ENCODE measurements at places on chromosomes 4 and X.

GRCh38 chr4:86055898-86056297 lies 304.0 kb downstream of the MAPK10 start:
- DNase-seq = no peak

DNA sequence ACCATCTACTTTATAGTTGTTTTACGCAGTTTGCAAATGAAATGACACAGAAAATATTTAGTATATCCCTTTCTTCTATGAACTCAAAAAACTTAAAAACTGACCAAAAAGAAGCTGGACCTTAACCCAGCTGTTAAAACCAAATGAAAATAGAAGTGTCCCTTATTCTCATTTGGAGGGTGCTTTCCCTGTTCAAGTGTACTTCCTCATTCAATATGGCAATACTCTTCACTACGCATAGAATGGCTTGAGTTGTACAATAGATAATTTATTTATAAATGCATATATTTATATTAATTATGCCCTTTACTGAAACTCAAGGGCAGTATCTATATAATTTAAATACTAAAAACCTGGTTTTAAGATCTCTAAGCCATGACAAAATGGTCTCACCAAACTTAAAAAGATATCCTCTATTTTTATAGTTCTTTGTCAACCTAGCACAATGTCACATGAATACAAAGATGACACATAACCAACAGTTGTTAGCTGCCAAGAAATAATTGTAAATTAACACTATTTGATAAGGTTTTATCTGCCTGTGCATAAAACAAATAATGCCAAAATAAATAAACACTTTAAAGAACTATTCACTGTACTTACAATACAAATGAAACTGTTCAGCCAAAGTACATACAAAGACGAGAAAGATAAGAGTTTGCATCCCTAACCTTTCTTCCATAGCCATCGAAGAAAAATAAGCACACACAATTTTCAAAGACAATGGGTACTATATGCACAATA lies 25.2 kb downstream of the YTHDC1 start:
- DNase-seq = no peak

DNA sequence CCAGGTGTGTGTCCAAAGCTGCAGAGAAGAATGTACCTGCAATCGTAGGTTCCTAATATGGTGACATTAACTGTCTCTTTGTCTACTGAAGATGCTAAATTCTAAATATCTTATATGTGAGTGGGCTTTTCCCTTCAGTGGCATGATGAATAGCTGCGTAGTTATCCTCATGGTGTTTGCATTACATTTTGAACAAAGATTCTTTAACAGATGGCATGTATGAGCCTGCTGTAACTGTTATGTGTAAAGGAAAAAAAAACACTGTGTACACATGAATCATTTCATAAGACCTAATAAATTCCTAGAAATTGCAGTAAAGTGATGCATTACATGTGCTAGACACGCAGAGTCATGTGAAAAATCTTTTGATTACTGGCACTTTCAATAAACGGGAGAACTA lies 288.0 kb downstream of the SH2D1A start:
- DNase-seq = no peak

DNA sequence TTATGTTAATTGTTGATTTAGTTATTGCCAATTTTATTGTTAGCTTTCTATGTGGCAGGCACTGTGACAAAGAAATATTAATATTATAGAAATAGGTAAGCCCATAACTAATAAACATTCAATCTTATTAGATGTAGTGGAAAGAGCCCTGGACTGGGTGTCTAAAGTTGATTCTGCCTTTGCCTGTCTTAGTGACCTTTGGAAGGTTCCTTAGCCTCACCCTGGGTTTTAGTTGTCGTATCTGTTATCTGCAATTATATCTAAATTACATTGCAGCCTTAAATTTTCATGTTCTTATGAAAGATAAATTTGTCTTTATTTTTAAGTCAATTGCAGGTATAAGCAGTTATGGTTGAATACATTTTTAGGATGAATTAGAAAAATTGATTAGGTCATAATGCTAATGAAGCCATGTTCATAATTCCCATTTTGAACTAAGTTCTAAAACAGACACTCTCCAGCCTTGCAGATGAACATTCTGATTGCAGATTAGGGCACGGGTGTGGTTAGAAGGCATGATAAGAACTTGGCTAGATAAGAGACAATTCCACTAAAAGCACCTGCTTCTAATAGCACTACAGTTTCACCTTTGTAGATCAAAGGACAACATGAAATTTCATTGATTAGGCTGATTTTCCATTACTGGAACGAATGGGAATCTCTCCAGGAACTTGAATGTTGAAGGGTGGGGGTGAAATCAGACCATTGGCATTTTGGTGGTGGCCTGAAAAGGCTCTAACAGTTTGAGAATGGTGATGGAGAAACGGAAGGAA lies 17.3 kb upstream of the ENPEP start:
- DNase-seq = no peak

DNA sequence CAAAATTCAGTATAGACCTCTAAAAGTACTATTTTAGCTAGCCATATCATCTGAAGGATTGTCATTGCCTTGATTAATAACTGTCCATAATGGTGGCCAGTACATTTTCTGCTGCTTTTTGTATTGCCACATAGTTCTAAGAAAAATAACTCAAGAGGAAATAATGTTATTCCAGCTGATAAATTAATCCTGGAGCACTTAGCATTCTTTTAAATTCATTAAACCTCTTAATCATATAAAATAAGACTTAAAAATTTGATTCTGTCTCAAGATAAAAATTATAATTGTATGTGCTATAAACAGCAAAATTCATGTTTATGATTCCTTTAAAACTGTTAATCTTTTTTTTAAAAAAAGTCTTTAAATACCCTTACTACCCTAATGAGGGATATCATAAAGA lies 12.7 kb downstream of the PTPN13 start:
- DNase-seq = no peak

DNA sequence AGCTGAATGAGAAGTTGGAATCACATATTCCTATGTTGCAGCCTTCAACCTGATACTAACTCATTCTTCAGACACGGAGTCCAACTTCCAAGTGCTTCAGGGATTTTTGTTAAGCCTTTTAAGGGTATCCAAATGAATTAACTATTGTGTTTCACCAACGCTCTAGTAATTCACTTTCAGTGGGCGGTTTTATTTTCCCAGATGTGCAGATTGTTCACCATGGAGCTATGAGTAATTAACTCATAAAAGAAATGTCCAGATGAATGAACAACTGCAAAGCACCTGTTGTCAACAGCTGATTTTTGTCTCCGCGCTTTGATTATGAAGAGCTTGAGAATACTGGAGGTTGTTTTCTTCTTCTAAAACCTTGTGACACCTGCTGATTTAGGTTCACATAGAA lies 187.6 kb downstream of the CBR4 start:
- no peak for DNase-seq

DNA sequence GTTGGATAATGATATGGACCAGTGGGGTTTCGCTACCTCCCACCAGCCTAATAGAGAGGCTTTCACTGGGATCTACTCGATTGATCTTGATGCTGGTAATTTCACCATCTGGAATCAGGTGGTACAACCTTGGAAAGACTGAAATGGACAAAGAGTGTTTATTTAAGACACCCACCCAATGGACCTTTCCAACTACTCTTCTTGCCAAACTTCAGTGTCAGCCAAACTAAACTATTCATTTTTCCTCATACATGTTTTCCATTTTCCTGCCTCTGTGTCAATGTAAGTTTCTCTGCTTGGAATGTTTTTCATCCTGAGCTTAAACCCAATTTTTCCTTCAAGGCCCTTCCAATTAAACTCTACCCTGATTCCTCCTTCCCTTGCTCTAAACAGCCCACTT lies 92.6 kb downstream of the LNX1 start:
- DNase-seq = no peak

Measured in omental fat pad (tissue), 4 donors.